ENCODE measurements at places on chromosomes 7 and 10. TPM values are rescaled to one million over a fixed set of nuclear protein-coding genes. Genes with fewer than 3 reads are reported as not detected.

The SMO gene
- 17.4 TPM for total RNA-seq

The MPP7 gene
- total RNA-seq: 1.4 TPM

The CRPPA gene
- 3.2 TPM for total RNA-seq

The PLCE1 gene
- total RNA-seq: 0.49 TPM

The PPP1R17 gene
- total RNA-seq: 0.36 TPM

The HMX2 gene
- not detected for total RNA-seq

The PPP2R2D gene
- total RNA-seq: 36.9 TPM

The NEUROD6 gene
- total RNA-seq: not detected

The ABCC2 gene
- 1.9 TPM for total RNA-seq

The ADARB2 gene
- total RNA-seq: 54.9 TPM

The DOCK4 gene
- 99.2 TPM for total RNA-seq

The CNPY1 gene
- not detected for total RNA-seq

The MYH16 gene
- not detected for total RNA-seq

The MINDY4 gene
- 4.7 TPM for total RNA-seq

The LLCFC1 gene
- not detected for total RNA-seq

The KCNIP2 gene
- 7.7 TPM for total RNA-seq

The TMEM130 gene
- not detected for total RNA-seq

The CTAGE6 gene
- not detected for total RNA-seq

The DCLRE1C gene
- 5.5 TPM for total RNA-seq

The CUL2 gene
- total RNA-seq: 43.4 TPM

The SRRM3 gene
- total RNA-seq: 27.1 TPM

The GRM3 gene
- not detected for total RNA-seq

All from endothelial cell (in vitro differentiated cells).